ENCODE measurements at places on chromosomes 2 and 18. TPM values are rescaled to one million over a fixed set of nuclear protein-coding genes. Genes with fewer than 3 reads are reported as not detected.

- DNase-seq, result peak; percentile 41
These were observed at the start of gene SNTG2 for GRCh38 chr2:950080-950966. TSS of gene SNTG2 (plus strand) at chr2:950849. CDS start at chr2:950997, 148 bp downstream.

The TUBB8B gene
- total RNA-seq, result 0.27 TPM

The DQX1 gene
- 36.8 TPM for total RNA-seq

- DNase-seq, result peak; percentile 64
These were observed 189.8 kb upstream of the NABP1 start for GRCh38 chr2:191488135-191488534.

DNA sequence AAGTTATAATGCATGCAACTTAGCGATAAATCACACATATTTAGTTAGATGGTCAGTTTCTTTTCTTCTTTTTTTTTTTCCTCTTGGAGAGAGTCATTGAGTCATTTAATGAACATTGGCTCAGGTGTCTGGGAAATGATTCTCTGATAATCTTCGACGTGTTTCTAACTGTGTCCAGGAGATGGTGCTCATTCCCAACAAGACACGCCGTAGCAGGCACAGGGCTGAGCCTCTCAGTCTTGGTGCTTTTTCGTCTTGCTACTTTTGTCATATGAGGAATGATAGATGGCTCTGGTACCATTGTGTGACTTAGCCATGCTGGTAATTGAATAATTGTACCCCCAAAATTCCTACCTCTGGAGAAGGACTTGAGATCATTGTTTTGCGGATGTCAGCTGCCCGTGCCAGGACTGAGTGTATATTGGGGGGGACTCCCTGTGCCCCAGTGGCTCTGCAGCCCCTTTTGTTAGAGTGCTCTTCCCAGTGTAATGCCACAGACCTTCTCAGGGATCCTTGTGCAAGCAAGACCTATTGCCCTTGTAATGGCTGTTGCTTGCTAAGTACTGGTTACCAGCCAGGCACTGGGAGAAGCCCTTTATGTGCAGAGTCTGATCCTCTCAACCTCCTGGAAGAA is 107.6 kb upstream of the CYRIA start:
- no peak for DNase-seq

DNA sequence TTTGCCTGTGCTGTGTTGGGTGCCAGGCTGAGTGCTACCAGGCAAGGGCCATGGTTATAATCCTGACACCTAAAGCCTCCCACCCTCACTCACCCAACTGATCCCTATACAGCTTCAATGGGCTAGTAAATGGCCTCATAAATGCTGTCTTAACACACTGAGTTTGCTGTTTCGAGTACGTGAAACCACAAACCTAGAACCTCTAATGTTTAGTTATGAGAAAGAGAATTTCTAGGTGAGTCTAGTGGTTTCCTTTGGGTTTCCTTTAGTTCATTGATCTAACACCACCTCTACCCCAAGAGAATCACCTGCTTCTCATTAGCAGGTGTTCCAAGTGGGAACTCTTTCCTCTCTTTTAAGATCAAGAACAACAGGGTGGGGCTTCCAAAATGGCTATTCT is 172.0 kb downstream of the MC4R start:
- DNase-seq, result no peak

The STPG4 gene
- total RNA-seq, result 0.21 TPM

DNA sequence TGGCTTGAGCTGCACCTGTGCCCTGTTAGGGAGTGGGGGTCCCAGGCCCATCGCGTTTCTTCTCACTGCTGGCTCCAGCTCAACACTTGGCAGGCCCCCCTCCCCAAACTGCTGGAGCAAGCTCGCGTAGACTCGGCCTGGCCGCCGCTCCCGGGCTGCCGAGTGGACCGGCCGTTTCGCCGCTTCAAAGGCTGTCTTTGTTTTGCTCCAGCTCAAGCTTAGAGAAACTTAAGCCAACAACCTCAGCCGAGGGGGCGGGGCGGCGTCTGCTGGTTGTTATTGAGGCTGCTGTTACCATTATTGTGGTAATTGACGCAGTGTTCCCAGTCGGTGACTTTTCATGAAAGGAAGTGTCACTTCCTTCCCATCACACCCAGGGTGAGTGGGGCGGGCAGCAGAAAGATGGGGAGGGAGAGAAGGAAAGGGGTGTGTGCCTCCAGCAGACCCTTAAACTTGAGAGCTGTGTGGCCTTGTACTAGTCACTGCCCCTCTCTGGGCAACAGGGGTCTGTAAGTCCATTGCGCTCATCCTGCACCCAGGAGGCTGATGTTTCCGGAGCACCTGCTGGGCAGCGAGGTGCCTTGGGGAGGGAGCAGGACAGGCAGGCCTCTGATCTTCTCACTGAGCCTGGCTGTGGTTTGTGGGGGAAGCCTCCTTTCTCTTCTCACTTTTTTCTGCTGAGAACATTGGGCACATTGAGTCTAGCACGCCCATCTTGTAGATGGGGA is 2.1 kb downstream of the ARID5A start:
- peak; percentile 76 for DNase-seq

The BBS5 gene
- 1.9 TPM for total RNA-seq

The DSC3 gene
- total RNA-seq, result 0.37 TPM

DNA sequence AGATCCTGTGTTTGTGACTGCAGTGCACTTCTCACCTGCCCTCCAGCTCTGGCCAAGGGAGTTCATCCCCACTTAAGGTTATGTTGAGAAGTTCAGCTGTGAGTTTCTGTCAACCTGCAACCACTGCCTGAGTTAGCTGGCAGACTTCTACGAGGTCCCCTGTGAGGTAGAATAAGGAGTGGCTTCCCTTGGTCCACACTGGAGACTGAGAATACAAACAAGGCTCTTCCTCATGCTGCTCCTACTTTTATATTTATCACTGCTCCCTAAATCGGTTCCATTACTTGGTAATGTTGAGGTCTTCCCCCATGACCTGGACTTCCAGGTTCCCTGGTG is 353.2 kb upstream of the CWC22 start:
- no peak for DNase-seq

The SDC1 gene
- 213 TPM for total RNA-seq

GRCh38 chr2:5538772-5539171 is 153.4 kb upstream of the SOX11 start:
- no peak for DNase-seq

DNA sequence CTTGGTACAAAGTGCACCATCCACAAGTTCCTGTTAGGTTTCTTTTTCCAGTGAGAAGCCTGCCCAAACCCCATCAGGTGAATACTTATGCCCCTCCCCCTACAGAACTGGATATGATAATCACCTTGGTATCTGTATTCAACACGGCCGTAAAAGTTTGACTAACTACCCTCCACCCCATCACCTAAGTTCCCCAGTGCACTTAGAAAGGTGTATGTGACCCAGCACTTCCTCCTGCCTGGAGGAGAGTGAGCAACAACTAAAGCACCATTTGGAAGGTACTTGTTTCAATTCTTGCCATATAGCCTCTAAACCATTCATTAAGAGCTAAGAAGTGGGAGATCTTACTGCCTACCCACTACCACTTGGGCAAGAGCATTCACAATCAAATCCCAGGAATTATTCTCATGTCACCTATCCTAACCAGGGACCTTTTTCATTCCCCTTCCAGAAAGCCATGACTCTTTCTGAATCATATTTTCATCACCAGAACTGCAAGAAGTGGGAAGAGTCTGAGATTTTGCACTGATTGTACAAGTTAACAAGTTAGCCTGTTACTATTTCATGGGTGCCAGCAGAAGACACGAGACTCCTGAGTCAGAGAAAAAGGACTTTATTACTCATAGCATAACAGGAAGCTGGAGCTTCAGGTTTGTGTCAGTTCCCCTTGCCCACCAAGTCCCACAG is 53.5 kb upstream of the NDUFV2 start:
- no peak for DNase-seq

The GULP1 gene
- total RNA-seq, result 10.4 TPM

GRCh38 chr2:211867845-211868451 is 670.7 kb downstream of the ERBB4 start:
- no peak for DNase-seq

GRCh38 chr2:176729706-176730569 is 460.7 kb downstream of the MTX2 start:
- no peak for DNase-seq

DNA sequence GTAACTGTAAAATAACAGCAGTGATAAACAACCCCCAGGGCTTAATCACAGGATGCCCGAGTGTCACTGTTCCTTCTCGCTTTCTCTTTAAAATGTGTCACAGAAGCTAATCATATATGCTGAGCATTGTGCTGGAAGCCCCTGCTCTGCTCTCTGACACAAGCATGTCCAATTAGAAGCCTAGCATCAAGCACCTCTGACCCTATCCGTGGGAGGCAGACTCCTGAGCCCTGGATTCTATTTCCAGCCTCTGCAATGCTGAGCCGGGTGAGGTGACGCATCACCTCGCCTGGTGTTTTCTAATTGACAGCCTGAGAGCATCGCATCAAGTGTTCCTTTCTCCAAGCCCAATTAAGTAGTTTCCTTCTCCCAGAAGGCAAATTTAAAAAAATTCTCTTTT is 19.7 kb upstream of the SCG2 start:
- no peak for DNase-seq

DNA sequence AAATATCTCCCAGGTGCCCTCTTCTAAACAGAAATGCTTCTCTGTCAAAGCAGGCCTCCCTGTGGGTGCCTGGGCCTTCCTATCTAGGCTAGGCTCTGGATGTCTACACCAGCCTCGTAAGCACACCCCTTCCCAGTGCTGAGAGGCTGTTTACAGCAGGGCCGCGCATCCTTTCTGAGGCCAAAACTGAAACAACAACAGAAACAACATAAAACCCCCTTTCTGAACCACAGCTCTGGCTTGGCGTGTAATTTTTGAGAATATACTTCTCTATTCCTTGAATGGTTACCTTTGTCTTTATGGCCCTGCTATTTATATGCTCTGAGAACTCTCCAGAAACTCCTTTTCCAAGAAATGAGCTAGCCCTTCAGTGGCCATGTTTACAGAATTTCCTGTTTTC is 118.4 kb downstream of the BCL2L11 start:
- no peak for DNase-seq

- no peak for DNase-seq
These were observed 177.4 kb downstream of the TWIST2 start for GRCh38 chr2:239025096-239025801.

GRCh38 chr2:11011359-11011758 is 99.6 kb downstream of the KCNF1 start:
- no peak for DNase-seq

The SPC25 gene
- total RNA-seq, result 5.2 TPM

The FBXO41 gene
- 2.4 TPM for total RNA-seq

DNA sequence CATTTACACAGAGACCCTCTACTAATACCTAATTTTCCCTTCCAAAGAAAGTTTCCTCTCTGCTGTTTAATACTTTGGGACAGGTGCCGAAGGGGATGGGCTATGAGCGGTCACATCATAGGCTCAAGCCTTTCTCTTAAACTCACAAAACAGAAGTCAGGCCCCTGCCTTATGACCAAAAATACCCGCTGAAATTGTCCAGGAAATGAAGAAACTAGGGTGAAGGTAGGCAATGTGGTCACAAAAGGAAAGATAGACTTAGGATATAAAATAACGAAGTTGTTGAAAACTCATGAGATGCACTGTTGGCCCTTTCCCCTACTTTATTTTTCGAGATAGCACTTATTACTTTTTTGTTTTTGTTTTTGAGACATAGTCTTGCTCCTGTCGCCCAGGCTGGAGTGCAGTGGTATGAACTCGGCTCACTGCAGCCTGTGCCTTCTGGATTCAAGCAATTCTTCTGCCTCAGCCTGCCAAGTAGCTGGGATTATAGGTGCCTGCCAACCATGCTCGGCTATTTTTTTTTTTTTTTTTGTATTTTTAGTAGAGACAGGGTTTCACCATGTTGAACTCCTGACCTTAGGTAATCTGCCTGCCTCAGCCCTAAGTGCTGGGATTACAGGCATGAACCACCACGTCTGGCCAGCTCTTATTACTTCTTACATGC is 16.3 kb downstream of the SLC8A1 start:
- DNase-seq, result no peak

DNA sequence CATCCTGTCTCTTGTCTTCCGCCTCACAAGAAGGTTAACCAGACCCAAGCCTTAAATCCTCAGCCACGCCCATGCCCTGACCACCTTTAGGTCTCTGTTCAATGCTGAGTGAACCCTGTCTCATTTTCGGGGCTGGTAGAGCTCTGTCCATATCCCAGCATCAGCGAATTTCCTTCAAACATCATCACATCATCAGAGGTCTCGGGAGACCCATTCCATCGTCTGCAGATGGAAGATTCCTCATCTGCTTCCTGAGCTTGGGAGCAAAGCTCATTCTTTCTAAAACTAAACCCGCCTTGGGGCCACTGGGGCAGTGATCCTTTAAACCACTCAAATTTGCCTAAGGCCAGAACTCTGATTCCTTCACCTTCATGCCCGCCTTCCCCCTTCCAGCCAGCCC is 173.7 kb downstream of the TTC32 start:
- DNase-seq, result no peak

All from colonic mucosa (tissue), 4 donors.